H7 (cell line): ENCODE measurements at places on chromosomes 3 and 15. TPM values are rescaled to one million over a fixed set of nuclear protein-coding genes. Genes with fewer than 3 reads are reported as not detected.

Gene CGNL1
- 10.6 and 17.0 TPM in 2 replicates for total RNA-seq

Gene STAB1
- total RNA-seq, result 0.52 and 1.3 TPM in 2 replicates

Gene CD86
- 0.24 TPM in 1 of 2 replicates, not detected in the other for total RNA-seq

Gene ACTC1
- total RNA-seq, result 1.6 and 2.0 TPM in 2 replicates

Gene GRK7
- total RNA-seq, result 0.04 TPM in 1 of 2 replicates, not detected in the other

Gene SNTN
- total RNA-seq, result not detected in 2 replicates

Gene ACTRT3
- 3.2 and 3.3 TPM in 2 replicates for total RNA-seq

Gene SLC27A2
- 1.1 and 1.6 TPM in 2 replicates for total RNA-seq

- no peak for DNase-seq
Measured at GRCh38 chr15:49238342-49238741, 68.3 kb downstream of the GALK2 start.

DNA sequence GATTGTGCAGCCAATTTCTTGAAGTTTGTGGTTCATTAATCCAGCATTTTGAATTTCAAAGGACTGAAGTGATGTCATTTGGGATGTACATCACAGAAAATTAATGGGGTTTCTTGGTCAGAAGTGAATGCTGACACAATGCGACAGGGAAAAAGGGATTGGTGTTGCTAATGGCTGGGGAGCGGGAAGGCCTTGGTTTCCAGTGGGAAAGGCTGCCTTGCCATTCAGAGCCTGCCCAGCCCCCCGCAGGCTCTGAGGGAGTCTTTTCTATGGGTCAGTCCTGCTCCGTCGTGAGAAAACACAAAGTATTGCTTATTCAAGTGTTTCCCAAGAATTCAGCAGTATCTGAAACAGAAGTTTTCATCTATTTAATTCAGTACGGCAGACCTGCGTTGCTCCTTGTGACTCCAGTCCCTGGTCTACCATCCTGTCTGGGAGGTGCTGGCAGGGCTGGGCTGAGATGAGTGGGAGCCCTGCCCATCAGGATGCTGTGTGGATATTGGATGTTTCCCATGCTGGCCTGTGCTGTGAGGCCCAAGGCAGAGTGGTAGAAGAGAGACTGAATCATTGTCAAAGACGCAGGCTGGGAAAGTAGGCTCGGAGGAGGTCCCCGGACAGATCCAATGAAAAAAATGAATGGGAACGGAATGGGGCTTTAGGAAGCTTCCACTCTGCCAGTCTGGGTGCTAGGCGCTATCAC is 111.2 kb upstream of the KLHL25 start:
- DNase-seq, result no peak

GRCh38 chr3:98972155-98972554 is 70.7 kb upstream of the DCBLD2 start:
- no peak for DNase-seq

DNA sequence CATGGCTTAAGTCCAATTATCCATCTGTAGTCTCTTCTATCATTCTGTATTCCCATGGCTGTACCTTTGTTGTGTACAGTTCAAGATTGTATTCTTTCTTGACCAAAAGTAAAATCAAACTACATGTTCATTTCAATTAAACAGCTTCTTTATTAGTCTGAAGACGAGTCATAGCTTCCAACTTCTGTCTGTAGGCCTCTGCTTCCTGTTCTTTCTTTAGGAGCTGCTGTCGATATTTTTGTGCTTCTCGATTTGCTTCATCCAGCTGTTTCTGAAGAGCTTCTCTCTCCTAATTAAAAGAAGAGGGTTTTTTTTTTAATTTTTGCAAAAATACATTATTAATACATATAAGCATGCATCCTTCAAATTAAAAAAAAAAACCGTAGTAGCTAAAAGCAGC is 13.0 kb upstream of the HDC start:
- DNase-seq, result no peak

DNA sequence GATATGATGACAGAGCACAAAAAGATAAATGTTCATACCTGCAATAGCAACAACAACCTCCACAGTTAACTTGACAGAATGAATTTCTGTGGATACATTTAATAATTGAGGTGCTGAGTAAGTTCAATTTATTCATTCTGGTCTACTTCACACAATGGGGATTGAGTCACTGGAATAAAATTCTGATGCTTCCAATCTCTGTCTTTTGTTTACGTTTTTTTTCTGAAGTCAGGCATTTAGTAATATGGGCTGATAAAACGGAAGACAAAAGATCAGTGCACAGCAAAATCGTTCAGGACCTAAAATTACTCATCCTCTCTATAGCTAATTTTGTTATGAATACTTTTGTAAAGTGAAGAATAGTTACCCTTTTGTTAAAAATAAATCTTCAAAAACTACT is 565.9 kb upstream of the CCDC54 start:
- no peak for DNase-seq

GRCh38 chr3:138119423-138119766 is 4.0 kb upstream of the DZIP1L start:
- no peak for DNase-seq

DNA sequence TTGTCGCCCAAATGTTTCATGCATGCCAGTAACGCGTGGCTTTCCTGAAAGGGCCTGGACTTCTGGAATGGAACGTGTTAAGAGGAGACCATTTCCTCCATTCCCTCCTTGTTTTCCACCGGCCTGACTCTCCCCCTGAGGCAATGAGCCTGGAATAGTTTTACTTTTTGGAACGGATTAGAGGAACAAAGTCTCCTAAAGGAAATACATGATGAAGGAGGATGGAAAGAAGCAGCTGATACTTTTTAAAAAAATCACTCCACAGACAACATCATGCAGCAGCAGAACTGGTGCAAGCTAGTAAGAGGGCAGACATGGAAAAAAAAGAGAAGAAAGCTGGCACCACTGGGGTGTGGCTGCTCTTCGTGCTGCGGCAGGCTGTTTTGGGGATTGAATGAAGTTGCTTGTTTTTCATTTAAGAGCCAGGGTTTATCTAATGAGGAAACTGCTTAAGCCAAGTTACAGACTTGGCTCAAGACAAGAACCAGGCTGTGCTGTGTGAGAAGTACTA is 3.6 kb upstream of the KBTBD12 start:
- DNase-seq, result no peak

DNA sequence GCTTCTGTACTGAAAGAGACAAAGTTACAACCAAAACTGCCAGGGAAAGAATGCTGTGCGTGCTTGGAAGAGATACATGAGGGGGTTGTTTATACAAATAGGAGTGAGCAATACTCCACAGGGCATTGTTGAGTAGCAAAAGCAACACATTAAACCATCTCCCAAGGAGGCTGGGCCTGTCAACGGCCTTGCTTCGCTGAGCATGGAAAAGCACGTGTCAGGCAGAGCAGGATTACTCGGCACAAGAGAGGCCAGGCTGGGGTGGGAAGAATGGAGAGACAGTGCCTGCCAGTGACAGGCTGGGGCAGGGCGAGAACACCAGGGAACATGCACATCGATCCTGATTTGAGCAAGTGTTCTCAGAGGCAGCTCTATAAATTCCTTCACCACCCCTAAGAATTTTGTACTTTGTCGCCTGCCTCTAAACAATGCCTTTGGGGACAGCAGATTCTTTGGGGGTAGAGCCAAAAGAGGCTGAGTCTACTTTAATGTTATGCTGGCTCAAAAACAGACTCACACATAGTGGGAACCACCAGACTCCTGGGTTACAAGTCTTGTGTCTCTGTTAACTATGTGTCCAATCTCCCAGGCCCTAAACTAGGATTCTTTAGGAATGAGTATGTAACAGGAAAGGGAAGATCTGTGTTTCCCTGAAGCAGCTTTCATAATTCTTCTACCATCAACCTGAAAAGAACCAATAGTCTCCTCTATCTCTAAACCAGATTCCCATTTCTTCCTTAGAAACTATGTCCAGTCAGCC is 67.2 kb downstream of the LIPC start:
- no peak for DNase-seq

- DNase-seq, result no peak
Measured at GRCh38 chr3:14110699-14111098, 14.0 kb downstream of the CHCHD4 start.

GRCh38 chr3:161548301-161548700 is 51.7 kb downstream of the OTOL1 start:
- DNase-seq, result no peak

- DNase-seq, result peak; percentile 61
Measured at GRCh38 chr3:13621381-13622221, 72.7 kb downstream of the FBLN2 start.

DNA sequence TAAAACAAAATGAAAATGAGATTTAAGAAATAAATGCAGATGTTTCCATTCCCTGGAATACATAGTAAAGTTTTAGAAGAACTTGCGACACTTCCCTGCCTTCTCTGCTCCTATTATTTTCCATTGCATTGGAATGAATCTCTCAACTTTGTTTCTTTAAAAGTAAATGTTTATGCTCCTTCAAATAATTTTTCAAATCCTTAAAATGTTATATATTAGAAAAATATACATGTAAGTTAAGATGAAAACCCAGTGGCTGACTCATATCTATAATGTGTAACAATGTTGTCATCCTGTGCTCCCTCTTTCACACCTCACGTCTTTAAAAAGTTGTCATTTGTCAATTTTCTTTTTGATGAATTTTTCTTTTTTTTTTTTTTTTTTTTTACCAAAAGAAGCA is 3.6 kb downstream of the RBMS3 start:
- DNase-seq, result no peak

DNA sequence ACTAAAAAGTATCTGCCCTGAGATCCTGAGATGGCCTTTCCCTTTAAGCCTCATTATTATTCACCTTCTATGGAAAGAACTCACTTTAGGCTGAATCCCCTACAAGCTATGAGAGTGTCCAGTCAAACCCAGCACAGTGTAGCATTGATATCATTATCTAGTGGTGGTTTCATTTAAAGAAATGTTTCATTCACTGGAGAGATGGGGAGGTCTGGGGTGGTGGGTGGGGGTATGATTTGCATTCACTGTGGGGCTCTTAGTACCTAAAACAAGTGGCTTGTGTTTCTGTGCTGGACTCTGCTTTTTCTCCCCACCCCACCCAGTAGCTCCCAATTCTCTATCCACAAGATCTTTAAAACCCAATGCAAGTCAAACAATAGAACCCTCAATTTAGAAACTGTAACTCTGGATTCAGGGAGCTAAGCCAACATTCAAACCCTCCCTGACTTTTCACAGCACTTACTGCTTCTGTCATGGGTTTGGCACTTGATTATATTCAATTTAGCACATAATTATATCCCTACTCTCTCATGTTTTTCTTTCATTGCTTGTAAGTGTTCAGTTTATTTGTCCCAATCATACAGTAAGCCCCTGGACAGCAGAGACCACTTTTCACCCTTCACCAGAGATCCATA is 310.5 kb upstream of the THBS1 start:
- no peak for DNase-seq

DNA sequence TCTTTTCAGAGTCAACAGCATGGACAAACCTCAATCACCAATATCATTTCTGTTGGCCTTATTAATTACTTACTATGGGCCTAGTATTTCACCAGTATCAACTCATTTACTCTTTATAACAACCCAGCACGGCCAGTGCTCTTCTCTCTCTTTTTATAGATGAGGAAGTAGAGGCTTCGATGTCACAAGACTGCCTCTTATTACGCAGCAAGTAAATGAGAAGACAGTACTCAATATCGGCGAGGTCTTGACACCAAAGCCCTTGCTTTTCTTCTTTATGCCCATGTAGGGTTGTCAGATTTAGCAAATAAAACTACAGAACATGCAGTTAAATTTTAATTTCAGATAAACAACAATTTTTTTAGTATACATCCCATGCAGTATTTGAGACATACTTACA is 99.0 kb upstream of the KCNMB2 start:
- DNase-seq, result no peak

GRCh38 chr15:76185716-76186115 is 125.6 kb downstream of the ETFA start:
- DNase-seq, result peak; percentile 92

DNA sequence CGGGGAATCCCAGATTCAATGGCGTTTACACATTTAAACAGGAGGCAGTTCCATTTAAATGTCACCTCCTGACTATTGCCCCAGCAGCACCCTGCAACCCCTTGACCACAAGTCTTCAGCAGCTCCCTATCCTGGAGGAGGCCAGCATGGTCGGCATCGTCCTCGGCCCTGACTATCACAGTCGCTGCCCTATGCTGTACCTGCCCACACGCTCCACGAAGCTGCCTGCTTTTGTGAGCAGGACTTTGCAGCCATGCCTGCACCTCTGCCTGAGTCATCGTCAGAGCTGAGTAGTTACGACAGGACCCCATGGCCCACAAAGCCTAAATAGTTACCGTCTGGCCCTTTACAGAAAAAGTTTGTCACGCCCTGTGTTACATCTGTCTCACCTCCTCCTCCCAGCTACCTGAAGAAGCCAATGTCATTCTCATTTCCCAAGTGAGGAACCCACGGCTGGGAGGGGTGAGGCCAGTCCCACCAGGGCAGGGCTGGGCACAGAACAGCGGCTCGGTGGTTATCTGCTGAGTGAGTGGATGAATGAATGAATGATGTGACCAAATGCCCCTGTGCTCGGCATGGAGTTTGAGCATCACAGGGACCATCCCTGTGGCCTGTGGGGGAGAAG is 47.8 kb upstream of the IQSEC1 start:
- DNase-seq, result no peak

DNA sequence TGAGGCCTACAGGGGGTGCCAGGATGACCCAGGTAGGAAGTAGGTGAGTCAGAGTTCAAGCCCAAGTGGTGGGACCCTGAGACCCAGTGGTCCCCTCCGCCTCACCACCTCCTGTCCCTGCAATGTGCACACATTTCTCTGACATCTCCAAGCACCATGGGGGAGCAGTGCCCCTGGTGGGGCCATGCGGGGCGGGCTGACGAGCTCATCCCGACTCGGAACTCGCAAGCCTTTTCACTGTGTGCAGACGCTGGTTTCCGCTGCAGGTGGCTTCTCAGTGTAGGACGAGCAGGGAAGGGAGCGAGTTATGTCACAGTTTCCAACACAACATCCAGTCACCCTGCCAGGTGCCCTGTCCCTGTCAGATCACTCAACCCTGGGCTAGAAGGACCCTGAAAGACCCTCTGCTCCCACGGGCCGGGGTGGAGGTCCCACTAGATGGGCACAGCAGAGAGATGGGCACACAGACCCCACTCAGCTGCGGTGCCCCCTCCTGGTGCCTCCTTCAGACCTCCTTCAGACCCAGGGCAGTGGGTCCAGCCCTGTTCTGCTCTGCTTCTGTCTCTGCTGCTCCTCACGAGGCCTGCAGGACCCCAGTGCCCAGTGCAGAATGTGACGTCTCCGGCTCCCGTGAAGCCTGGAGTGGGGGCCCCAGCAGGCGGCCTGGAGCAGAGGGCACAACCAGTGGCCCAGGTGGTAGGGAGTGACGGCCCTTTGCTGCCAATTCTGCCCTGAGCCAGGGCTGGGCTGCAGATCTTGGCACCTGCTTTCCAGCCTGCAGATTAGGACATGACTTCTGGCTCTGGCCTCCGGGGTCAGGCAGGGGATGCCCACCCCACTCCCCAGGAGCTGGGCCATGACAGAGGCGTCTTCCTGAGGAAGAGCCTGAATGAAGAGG is 102.0 kb upstream of the RPL32 start:
- peak; percentile 61 for DNase-seq

GRCh38 chr15:52683580-52683979 is 4.4 kb upstream of the ATOSA start:
- no peak for DNase-seq

DNA sequence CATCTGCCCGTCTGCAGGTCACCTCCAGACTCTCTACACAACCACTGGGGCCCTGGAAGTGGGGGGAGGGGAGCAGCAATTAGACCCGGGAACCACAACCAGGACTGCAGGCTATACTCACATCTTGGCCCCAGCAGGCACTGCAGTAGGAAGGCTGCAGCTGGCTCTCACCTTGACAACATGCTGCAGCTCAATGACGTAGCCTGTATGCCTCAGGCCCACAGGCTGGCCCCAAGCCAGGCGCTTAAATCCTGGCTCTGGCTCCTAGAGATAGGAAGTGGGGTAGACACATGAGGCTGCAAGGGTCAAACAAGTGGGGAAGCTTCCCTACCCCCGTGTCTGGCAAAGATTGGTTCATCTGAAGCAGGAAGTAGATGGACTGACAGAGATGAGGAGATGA is 4.6 kb upstream of the QRICH1 start:
- DNase-seq, result no peak
